ENCODE measurements at places on chromosomes 5 and 9.

DNA sequence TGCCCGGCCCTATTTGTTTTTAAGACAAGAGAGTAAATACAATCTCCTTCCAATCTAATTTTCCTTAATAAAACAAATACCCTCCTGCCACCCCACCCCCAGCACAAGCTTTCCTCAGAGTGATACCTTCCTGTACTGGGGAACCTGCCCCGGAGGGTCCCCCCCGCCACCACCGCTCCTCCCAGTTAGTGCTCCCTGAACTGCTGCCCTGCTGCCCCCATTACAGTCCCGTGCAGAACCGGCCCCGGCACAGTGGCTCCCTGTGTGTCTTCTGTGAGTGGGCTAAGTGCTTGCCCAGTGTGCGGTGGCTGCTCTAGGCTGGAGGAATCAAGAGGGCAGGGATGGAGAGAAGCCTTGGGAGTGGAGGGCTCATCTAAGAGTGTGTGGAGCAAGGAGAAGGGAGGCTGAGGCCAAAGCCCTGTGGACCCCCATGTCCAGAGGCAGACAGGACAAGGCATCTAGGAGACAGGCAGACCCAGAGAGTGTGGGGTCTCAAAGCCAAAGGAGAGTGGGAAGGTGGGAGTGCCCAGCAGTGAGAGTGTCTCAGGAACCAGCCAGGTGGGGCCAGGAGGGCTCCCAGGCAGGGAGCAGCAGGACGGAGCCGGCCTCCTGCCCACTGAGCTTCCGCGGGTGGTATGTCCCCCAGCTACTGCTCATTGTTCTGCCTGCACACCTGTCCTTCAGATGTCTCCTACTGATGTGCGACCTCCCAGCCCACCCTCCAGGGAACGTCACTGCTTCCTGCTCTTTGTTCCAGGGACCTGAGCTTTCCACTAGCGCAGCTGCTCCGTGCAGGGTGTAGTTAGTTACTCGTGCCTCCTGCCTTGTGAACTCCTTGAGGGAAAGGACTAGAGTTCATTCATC, 129.0 kb downstream of the DAB2IP start:
- DNase-seq: no peak

GRCh38 chr5:171246231-171246630, 62.8 kb upstream of the TLX3 start:
- DNase-seq: no peak

GRCh38 chr5:126937771-126938170, 92.6 kb downstream of the MARCHF3 start:
- no peak for DNase-seq

DNA sequence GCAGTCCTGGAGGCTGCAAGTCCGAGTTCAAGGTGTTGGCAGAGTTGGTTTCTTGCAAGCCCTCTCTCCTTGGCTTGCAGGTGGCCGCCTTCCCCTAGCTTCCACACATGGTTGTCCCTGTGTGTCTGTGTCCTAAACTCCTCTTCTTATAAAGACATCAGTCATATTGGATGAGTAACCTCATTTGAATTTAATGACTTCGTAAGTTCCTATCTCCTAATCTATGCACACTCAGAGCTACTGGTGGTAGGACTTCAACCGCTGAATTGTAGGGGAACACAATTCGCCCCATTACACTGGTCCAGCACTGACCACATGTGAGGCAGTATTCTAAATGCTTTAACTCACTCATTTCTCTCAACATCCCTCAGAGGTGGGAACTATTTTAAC, 25.9 kb upstream of the ADAMTS2 start:
- DNase-seq: no peak

GRCh38 chr5:172446336-172447051, 7.8 kb downstream of the SH3PXD2B start:
- no peak for DNase-seq

DNA sequence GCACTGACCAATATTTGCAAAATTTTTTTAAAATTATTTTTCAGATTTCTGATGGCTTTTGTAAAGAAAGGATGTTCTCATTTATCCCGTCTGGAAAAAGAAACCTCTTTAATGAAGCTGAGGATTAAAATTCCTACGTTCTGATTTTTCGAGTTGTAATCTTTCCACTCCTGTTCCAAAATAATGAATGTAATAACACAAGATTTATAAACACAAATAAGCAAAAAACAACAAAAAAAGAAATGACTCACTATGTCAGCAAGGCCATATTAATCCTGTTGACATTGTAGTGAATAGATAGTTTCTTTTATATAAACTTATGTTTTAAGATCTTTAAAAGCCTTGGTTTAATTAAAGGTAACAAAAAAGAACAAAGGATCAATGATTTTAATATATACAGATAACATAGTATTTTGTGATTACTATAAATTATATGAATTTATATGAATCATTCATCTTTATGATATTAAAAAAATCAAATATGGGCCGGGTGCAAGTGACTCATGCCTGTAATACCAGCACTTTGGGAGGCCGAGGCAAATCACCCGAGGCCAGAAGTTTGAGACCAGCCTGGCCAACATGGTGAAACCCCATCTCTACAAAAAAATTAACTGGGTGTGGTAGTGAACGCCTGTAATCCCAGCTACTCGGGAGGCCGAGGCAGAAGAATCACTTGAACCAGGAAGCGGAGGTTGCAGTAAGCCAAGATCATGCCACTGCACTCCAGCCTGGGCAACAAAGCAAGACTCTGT, 336.6 kb upstream of the DAB2 start:
- no peak for DNase-seq

GRCh38 chr9:96020792-96021550, 145.5 kb downstream of the ERCC6L2 start:
- DNase-seq: peak; percentile 65

GRCh38 chr5:179422908-179423481, 77.7 kb upstream of the ADAMTS2 start:
- DNase-seq: no peak

- no peak for DNase-seq
Measured at GRCh38 chr5:76994337-76994736, 35.9 kb upstream of the AGGF1 start.

All from activated CD4-positive, alpha-beta T cell treated with anti-CD3 and anti-CD28 coated beads for 48 hours (primary cell).